Ovary (tissue), 10 donors: ENCODE measurements at places on chromosomes 6 and 20.

- DNase-seq = no peak
Measured at GRCh38 chr6:7106215-7106751, 1.5 kb upstream of the RREB1 start.

GRCh38 chr6:43793875-43794242 lies 23.8 kb downstream of the VEGFA start:
- no peak for DNase-seq

GRCh38 chr20:45433316-45433715 lies 17.4 kb downstream of the PIGT start:
- peak; percentile 43 for DNase-seq

DNA sequence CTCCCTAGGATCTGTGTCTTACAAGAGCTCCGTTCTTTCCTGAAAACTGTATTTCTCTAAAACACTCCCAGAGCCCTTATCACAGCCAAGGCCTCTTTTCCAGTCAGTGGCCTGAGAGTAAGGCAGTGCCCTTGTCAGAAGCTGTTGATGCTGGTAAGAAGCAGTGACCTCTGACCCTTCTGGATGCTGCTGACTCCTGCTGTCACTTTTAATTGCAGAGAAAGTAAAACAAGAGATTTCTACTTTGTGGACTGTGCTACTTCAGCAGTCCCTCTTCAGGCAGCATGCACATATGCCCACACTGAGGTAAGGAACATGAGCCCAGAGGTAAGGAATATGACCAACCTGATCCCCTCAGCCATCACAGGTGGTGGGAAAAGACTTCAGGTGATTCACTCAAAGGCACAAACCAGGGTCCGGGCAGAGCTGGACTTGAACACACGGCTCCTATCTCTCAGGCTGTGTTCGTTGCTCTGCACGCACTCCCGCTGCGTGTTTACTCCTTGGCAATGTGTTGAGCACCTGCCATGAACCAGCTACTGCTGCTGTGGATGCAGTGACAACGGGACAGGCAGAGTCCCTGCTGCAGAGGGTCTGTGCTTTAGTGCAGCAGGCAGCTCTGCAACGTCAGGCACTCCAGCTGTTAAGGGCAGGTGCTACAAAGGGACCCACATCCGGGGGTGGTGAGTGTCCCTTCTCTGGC lies 201.9 kb upstream of the CST7 start:
- no peak for DNase-seq

GRCh38 chr6:149563928-149564325 lies 2.2 kb upstream of the GINM1 start:
- DNase-seq = no peak

DNA sequence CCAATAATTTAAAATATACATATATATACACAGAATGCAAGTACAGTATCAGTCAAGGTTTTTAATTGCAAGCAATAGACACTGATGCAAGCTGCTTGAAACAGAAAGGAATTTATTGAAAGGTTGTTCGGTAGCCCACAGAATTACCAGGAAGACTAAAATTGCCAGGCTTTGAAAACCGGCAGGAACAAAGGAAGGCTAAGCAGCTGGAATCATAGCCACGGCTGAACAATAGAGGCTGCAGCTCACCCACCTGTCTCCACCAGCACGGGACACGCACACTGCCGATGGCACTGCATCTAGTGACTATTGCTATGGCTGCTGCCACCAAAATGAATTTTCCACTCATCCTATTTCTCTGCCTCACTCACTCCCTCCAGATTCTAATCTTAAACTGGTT lies 22.0 kb upstream of the L3MBTL3 start:
- no peak for DNase-seq

GRCh38 chr20:25269057-25269832 lies 21.4 kb downstream of the PYGB start:
- no peak for DNase-seq

DNA sequence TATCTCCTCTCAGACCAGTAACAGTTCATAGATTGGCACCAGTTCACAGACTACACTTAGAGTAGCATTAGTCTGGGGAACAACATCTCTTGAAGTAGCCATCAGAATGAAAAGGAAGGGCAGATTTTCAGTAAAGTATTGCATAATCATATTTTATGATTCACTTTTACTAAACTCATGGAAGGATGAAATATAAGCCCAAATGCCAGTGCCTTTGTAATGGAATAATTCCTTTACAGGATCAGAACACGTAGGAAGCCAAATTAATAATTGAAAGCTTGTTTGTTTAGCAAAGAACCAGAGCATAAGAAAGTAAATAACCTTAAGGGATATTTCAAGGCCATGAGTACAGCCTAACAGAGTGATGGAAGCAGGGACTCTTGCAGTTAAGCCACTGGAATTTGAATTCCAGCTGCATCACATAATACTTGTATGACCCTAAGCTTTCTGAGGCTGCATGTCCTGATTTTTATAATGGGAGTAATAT lies 11.4 kb upstream of the LOC128125822 start:
- DNase-seq = no peak
